Occipital lobe (tissue), 3 donors: ENCODE measurements at places on chromosomes 6 and 20. TPM values are rescaled to one million over a fixed set of nuclear protein-coding genes. Genes with fewer than 3 reads are reported as not detected.

The CCDC170 gene
- 0.47 TPM for total RNA-seq

The VIP gene
- 4.8 TPM for total RNA-seq

The CLPSL1 gene
- not detected for total RNA-seq

GRCh38 chr6:134293659-134294161 is 24.2 kb downstream of the SGK1 start:
- no peak for DNase-seq

- DNase-seq, result no peak
Measured at GRCh38 chr6:167937948-167938911, 59.2 kb upstream of the KIF25 start.

The KHDRBS2 gene
- 66.8 TPM for total RNA-seq
